ENCODE measurements at places on chromosomes 7 and 10. TPM values are rescaled to one million over a fixed set of nuclear protein-coding genes. Genes with fewer than 3 reads are reported as not detected.

Gene NPFFR1
- total RNA-seq = not detected

- no peak for DNase-seq
Observed at GRCh38 chr7:77270094-77270480, 70.5 kb upstream of the FGL2 start.

- DNase-seq = no peak
Observed at GRCh38 chr7:134844200-134844599, 64.8 kb downstream of the CALD1 start.

DNA sequence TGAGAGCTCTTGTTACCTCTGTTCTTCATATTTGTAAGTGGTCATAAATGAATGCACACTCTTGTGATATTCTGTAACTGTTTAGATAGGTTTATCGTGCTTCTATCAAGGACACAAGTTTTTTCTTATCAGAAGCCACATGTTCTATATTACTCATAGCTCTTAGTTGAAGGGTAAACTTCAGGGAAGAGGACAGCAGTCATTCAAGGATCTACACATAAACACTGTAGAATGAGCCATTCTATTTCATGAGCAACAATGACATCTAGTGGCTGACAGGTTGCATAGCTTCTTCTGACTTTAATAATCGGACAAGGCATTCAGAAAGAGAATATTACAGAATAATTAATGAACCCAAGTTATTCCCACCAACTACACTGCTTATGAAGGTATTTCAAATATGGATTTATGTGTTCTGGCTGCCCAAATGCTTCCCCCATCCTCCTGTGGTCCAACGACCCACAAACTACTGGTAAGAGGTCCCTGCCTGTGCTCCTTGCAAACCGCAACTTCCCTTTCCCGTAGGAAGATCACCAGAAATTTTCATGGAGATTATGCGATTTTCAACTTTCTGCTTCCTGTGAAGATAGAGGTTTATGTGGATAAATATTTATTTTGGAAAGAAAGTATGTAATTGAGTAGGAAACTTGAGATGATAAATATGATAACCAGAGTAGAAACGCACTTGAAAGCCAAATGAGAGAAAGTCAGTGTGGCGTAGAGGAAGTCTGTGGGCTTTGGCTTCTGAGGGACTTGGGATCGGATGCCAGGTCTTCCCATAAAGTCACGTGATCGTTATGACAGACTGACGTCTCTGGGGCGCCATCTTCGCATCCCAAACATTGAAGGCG is 16.8 kb upstream of the ABCB5 start:
- peak; percentile 87 for DNase-seq

GRCh38 chr7:105285118-105285874 is 103.4 kb downstream of the SRPK2 start:
- DNase-seq = no peak

DNA sequence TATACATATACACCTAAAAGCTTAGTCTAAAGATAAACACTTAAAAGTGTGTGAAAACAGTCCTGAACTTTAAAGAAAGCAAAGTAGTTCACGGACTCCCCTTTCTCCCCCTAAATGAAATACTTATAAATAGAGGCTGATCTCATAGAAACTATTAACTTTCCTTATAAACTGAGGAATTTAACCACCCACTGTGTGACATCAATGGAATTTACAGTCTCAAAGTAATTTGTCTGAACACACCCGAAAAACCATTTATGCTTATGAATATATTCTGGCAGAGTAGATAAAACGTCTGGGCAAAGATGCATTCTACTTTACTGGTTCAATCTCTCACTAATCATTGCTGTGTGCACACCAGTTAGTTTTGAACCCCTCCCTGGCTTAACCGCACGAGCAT is 181.8 kb upstream of the DGKB start:
- DNase-seq = no peak
